Activated CD4-positive, alpha-beta T cell treated with anti-CD3 and anti-CD28 coated beads for 48 hours (primary cell): ENCODE measurements at places on chromosomes 6 and 20.

GRCh38 chr6:109612268-109612667 lies 78.7 kb downstream of the AK9 start:
- DNase-seq, result no peak

GRCh38 chr6:168132531-168133167 lies 53.6 kb upstream of the FRMD1 start:
- peak; percentile 27 for DNase-seq

- DNase-seq, result no peak
Observed at GRCh38 chr6:123997223-123997622, 193.6 kb downstream of the NKAIN2 start.

DNA sequence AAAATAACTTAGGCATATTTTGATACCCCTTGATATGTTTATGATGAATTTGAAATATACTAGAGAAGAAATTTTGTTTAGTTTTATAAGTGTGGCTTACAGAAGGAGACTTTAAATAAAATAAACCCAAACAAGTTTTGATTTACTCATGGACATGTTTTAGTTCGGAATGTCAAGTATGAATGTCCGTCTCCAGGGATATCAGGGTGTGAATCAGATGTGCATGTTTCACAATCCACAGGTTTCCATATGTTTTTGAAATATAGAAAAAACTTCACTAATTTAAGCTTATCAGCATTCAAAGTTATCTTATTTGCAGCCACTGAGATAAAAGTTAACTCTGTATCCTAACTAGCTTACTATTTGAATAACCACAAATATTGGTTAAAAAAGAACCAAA lies 51.5 kb downstream of the PLCB1 start:
- no peak for DNase-seq

DNA sequence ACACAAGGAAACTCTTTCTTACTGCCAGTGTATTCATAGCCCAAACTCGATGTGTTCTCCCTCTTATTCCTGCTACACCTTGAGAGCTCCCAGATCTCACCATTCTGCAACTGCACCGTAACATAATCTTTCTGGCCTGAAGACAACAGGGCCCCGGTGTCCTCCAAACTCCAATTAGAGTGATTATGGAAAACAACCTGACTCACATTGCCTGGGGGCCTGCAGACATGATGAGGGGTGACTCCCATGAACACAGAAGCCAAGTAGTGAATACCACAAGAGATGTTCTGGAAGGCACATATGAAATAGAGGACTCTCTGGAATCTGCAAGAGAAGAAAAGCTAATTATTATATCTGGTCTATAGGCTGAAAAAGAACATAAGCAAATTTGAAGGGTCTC lies 19.7 kb downstream of the SLC22A16 start:
- no peak for DNase-seq

- DNase-seq, result peak; percentile 28
Observed at GRCh38 chr20:38113401-38114325, 51.4 kb downstream of the TGM2 start.

DNA sequence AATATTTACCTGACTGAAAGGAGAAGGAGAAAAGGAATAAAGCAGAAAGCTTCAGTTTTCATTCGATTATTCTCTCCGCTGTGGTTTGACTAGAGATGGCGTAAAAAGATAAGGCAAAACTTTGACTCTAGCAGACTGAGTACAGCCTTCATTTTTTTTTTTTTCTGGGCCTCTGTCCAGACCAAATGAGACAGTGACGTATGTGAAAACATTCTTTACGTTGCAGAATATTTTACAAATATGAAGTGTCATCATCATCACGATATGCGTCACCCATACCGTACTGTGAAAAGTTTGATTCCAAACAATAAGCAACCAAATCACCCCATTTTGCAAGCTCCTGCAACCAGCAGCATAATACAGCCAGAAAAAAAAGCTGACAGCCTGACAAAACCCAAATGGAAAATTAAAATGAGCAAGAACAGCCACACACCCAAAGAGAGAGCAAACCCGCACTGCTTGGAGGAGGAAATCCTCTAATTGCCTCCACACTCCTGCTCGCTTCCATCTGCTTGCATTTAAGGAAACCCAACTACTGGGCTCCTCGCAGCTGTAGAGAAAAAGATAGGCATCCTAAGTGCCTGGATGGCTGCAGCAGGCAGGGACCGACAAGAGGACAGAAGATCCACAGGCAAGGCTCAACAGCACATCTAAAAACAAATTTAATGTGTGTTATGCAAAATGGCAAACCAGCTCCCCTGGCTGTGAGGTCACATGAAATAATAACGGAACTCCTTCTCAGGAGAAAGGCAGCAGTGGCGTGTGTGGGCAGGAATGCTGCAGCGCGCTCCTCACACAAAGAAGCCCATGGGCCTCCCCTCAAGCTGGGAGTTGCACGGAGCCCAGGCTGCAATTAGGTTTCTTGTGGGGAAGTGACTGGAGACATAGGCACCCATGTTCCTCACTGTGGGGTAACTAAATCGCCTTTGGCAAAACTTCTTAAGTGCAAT lies 113.1 kb downstream of the FYN start:
- DNase-seq, result no peak

DNA sequence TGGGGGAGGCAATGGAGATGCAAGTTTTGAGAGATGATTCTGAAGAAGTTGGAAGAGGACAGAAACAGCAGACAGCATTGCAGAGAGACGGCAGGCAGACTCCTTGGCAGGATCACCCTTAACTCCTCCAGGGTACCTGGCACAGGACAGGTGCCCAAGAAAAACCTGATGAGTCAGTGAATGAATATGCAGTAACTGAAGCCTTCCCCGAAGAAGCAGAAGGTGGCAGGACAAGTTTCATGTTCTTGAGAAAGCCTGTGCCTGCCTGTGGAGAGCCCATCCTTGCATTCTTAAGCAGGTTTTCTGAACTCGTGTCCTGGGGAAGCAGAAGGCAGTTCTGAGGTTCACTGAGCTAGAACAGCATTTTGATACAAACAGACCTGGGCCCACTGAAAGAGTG lies 79.6 kb upstream of the SASH1 start:
- DNase-seq, result no peak

DNA sequence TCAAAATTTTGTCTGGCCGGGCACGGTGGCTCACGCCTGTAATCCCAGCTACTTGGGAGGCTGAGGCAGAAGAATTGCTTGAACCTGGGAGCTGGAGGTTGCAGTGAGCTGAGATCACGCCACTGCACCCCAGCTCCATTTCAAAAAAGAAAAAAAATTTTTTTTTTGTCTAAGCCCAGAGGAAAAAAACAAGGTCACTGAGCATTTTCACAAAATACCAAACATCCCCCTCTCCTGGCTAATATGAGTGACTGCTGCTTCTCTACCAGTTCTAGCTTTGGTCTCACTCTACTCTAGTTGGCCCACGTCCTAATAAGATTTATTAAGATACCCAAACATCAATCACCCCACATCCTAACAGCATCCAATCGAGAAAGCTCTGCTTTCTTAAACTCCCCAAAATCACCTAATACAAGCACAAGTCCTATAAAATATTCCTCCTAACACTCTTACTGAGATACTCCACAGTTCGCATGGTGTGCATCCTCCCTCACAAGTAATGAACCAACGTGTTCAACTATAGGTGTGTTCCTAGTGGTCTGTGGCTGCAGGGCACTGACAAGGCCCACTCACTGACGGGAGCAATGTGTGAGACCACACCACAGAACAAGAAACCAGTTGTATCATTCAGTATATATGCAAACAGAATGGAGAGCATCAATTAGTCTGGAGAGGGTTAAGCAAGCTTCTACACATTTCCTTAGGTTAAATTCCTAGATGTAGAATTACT lies 64.2 kb downstream of the FKBP5 start:
- no peak for DNase-seq

- DNase-seq, result no peak
Observed at GRCh38 chr6:45480752-45481415, 103.2 kb upstream of the SUPT3H start.

DNA sequence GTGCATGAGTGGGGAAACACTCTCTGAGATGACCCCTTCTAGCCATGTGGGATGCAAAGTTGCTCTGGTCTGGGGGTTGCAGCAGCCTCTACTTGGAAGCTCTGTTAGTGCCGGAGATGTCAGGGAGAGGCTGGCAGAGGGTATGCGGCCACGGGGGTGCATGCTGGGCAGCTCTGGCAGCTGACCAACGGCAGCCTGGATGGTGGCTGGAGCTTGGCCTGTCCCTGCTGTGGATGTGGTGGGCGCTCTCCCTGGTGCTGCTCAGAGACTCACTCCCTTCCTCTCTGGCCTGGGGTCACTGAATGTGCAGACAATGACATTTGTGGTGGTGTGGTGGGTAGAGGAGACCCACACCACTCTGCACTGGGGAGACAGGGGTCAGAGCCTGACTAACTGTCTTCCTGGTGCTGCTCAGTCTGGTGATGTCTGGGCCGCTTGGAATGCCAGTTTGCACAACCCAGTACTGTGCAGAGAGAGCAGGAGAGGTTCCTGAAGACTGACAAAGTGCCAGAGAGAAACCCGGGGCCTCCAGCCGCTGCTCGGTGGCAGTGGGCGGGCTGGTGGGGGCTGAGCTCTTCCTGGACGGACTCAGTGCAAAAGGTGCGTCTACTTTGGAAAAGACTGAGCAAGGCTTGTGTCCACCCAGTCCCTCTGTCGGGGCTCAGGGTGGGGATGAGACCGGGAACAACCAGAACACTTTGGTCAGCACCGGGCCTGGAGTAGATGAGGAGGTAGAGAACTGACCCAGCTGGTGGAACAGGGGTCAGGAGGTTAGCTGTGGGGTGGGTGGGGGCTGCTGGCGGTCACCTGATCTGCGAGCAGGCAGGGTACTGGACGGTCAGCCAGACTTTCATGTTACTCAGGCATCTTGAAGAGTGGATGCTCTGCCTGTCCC lies 2.7 kb downstream of the MYT1 start:
- DNase-seq, result no peak

DNA sequence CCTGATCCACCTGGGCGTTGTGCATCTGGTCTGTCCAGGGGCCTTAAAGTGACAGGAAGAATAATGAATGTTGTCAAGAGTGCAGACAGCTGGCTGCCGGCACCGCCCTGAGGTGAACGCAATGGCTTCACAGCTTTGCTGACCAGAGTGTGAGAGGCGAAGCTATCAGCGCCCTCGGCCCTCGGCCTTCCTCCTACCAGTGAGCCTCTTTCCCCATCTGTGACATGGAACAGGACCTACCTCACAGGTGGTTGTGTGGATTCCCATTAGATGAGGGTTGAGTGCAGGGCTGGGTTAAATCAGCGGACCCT lies 54.8 kb downstream of the CTCFL start:
- no peak for DNase-seq

DNA sequence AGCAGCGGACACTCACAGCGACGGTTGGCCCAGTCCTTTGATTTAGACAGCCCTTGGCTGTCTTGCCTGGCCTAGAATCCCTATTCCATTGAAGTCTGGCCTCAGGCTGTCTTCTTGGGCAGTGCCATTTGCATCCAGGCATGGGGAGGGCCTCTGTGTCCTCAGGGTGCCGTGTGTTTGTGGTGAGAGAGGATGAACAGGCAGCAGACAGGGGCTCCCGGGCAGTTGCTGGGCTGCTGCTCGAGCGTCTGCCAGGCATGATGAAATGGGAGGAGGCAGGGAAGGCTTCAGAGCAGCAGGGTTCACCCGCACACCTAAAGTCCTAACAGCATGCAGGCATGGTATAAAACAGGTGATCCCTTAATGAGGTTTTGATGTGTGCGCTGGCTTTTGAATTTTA lies 126.9 kb downstream of the SOBP start:
- no peak for DNase-seq

DNA sequence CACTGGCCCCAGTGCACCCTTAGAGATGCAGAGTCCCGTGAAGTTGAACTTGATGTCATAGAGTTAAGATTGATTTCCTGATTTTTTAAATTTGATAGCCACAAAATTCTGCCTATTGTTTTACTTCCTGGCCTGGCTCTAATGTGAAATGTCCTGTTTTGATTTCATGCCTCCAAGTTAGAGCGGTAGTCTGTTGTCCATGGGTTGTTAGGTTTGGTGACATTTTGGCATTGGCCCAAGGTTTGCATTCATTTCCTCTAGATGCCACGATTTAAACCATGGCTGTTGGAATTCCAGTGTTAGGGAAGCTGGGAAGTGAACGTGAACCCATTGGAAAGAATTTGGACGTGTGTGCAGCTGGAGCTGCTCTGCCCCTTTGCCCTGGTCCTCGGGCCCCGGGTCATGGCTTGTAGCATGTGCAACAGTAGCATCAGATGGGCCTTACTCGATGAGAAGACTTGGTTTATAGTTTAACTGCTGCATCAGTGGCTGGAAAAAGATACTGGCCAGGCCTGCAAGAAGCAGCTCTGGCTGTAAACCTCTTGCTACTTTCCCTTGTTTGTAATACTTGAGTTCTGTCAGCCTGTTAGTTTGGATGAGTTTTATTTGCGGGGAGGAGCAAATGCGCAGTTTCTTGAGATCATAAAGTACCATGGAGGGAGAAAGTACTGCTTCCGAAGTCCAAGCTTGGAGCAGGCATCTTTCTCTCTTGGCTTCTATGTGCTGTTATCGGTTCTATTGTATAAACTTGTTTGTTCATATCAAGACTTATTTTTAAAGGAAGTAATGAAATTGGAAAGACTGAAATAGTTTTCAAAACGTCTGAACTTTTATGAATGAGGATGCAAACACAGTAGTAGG lies 121.4 kb upstream of the CLDN20 start:
- no peak for DNase-seq

DNA sequence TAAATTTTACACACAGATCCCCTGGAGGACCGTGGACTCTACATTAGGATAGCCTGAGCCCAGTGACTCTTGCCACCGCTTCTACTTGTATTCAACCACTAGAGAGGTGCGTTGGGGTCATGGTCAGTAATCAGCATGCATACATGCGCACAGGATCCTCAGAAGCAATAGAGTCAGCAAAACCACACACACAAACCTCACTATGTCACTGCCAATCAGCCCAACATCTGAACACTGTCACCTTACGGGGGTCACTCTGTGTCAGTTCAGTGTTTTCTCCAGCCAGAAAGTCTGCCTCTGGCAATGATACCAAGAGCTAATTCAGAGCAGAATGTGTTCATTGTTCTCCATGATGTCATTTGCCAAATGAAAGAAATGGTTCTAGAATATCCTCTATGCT lies 225.3 kb downstream of the KHDC1L start:
- no peak for DNase-seq
